ENCODE measurements at places on chromosomes 2 and 18. TPM values are rescaled to one million over a fixed set of nuclear protein-coding genes. Genes with fewer than 3 reads are reported as not detected.

MPP4 gene
- total RNA-seq = 0.17 TPM

GRCh38 chr2:127721311-127721977 is 20.1 kb downstream of the SFT2D3 start:
- DNase-seq = no peak

- DNase-seq = no peak
Measured at GRCh38 chr2:71556692-71557250, 103.4 kb downstream of the DYSF start.

DNA sequence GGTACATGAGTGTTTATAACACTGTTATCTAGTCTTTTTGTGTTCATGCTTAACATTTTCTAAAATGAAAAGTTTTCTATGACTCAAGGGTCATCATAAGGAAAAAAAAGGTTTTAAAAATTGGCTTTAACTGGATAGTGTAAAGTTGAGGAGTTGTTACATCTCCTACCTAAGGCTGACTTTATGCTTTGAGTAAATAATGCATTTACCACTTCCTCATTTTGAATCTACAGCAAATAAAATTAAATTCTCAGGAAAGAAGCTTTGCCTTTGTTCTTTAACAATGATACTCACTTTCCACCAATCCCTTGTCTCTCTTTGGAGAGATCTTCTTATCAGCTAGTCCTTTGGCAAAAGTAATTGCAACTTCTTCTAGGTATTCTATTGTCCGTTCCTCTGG is 29.7 kb downstream of the HADHA start:
- no peak for DNase-seq

GRCh38 chr2:215521031-215521430 is 85.2 kb upstream of the FN1 start:
- DNase-seq = no peak

SERPINB12 gene
- total RNA-seq = not detected

DNA sequence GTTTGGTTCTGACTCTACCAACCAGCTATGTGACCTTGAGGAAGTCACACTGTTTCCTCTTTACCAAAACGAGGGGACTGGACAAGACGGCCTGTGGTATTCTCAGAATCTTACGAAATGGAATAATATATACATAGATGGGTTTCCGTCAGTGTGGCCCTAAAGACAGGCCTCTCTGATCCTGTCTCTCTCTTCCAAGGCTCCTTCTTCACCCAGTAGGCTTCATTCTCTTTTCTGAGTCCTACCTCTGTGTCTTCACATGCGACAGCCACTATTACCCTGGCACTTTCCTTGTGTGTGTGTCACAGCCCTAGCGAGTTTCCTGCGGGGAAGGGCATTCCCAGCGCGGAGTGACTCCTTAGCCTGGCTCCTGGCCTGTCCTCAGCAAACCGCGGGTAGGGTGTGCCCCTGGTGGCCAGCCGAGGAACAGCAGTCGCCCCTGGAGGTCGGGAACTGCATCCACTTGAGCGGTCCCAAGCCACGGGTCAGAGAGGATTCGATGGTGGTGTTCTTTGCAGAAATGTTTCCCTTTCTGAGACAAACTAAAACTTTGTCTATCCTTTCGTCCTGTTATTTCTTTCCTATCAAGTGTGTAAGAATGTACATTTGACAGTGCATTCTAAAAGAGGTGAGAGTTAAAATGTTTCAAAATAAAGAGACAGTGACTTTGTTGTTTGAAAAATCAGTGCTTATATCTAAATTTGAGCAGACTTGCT is 63.3 kb downstream of the RAB31 start:
- DNase-seq = peak; percentile 90

IL1RN gene
- total RNA-seq = 41.7 TPM

DNA sequence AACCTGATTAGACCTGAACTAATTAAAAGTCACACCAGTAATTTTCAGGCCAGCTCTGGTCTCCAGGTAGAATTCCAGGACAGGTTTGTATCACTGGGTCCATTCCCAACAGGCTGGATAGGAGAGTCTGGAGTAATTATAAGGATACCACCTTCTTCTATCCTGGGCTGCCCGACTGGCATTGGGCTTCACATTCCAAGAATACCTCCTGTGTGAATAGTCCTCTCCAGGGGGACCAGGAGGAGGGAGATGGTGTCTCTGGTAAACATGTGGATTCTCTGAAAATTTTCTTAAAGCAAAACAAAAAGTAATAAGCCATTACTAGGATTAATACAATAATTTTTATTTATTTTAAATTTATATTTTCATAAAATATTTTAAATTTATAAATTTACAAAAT is 17.3 kb downstream of the DUSP11 start:
- no peak for DNase-seq

GRCh38 chr18:51235009-51235789 is 37.7 kb upstream of the MEX3C start:
- DNase-seq = no peak

DNA sequence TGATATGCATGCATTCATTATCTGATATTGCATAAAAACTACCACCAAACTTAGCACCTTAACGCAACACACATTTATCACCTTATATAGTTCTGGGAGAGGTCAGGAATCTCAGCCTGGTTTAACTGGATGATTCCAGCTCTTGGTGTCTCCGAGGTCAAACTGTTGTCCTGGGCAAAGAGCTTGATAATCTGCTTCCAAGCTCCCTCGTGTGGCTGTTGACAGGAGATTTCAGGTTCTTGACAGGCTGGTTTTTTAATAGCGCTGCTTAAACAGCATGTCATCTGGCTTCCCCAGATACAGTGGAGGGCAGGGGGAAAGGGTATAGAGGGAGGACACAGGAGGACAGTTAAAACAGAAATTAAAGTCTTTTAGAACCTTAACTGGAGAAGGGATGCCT is 785.0 kb downstream of the CNTNAP5 start:
- no peak for DNase-seq

DNA sequence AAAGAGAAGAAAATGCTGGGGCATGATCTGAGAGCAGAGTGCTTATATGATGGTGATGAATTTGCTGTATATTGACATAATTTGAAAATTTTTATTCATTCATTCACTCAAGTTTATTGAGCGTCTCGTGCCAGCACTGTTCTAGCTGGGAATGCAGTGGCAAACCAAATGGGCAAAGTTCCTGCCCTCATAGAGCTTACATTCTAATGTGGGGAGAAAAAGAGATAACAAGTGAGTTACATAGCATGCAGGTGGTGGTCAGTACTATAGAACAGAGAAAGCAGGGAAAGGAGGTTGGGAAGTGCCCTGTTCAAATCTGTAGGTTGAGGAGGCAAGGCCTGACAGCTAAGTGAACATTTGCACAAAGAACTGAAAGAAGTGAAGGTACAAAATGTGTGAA is 4.3 kb downstream of the CEP192 start:
- DNase-seq = no peak

CHRND gene
- total RNA-seq = not detected

DNA sequence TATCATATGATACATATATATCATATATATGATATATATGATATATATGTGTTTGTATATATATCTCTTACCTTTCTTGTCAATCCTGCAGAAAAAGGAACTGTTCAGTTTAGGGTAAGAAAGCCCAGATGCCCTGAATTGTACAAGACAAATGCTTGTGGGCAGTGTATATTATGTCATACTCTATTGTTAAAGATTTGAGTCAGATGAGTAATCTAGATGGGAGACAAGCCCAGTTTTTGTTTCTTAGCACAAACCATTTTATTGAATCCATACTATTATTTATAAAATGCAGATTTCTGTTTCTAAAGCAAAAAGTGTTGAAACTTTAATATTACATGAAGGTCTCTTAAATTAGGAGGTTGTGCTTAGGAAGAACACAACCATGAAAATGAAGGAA is 90.6 kb downstream of the VRK2 start:
- DNase-seq = no peak

REG1A gene
- total RNA-seq = not detected

NXPH2 gene
- total RNA-seq = not detected

MPHOSPH10 gene
- total RNA-seq = 27.9 TPM

DNA sequence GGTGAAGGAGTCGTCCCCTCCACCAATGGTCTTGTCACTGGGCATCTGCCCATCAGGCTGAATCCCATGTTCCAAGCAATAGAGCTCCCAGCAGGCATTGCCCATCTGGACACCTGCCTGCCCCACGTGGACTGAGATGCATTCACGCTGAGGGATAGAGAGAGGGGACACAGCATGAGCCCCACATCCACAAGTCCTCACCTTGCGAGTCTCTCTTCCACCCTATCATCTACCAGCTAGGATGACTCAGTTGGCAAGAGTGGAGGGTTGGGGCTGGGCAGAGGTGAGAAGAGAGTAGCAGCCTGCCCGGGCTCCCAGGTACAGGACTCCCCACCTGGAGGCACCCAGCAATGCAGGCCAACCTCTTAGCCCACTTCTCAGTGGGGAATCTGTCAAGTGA is 959 bp upstream of the TUBA4B start:
- no peak for DNase-seq

APCDD1 gene
- total RNA-seq = 27.6 TPM

DNA sequence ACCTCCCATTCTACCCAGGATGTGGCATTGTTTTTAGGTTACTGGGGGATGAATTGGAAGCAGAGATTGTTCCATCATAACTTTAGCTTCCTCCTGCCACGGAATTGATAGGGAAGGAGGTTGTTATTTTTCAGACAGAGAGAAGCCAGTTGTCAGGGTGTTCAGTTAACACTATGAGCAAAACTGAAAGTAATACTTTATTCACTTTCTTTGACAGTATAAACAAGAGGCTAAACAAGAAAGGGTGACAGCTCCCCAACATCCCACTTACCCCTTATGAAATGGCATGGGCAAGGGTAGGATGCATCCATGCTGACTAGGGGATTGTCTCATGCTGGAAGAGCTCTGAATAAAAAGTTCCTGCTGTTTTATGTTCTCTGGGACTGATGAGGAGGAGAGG is 36.4 kb upstream of the GAREM1 start:
- DNase-seq = no peak

DNA sequence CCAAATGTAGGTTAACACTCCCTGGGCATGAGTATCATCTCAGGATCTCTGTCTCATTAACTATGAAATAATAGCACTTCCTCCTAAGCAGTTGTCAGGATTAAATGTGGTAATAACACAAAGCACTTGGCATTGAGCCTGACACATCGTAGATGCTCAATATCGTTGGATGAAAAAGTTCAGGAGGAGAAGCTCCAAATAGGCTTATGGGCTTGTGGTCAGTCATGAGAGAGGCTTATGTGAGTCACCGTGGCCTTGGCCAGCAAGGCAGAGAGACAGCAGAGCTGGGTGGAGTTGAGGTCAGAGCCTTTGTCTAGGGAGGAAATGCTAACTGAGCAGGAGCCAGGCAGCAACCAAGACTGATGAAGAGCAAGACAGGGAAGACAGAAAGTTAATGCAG is 68.3 kb upstream of the PPM1B start:
- no peak for DNase-seq

SLC5A7 gene
- total RNA-seq = 0.81 TPM

ADRA2B gene
- 0.14 TPM for total RNA-seq

TP53I3 gene
- total RNA-seq = 44.3 TPM

DNA sequence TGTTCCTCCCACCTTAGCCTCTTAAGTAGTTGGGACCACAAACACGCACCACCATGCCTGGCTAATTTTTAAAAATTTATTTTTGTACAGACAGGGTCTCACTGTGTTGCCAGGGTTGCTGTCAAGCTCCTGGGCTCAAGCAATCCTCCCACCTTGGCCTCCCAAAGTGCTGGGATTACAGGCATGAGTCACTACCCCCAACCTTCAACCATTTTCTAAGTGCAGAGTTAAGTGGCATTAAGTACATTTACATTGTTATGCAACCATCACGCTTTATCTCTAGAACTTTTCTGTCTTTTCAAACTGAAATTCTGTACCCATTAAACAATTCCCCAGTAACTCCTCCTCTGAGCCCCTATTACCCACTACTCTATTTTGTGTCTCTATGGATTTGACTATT is 45.9 kb upstream of the AFF3 start:
- peak; percentile 28 for DNase-seq

DNA sequence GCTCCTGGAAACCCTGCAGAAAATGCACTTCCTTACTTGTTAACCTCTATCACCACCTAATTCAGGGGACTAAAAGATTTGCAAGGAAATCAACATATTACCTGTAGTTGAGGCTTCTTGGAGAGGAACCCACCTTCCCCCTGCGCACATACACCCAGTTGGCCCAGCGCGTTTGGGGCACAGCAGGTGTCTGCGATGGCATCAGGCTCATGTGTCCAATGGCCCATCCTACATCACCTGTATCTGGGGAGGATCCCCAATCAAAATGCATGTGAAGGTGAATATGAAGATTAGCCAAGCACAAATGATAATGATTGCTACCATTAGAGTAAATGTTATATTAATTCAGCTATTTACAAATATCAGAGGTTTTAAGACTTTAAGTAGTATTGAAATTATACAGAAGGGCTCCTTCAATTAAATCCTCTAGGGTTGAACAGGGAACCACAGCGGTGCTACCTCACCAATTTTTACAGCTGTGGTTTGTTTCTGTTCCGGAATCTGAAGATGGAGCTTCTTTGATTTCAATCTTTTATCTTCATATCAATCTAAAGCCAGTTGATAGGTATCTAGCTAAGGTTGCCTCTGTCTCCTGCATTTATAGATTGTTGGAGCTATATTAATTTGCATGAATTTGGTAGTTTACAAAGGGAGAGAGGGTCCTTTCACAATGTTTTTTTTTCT is 486.0 kb downstream of the RNF144A start:
- DNase-seq = no peak

DNA sequence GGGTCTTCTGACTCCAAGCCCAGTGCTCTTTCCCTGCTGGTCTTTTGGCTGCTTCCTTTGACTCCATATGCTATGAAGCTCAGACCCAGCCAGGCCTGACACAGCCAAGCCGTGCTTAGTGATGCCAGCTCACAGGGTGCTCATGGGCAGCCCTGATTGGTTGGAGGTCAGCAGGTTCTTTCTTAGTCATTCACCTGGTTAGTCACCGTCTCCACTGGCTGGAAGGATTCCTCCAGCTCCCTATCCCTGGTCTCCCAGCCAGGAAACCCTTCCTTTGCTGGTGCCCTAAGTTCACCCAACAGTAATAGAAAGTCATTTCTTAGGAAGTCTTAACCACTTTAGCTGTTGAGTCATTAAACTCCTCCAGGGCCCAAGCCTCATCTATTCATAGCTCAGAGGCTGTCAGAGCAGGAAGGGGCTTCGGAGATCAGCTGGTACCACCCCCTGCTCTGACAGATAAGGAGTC is 3.9 kb downstream of the KCNK3 start:
- DNase-seq = no peak

METTL5 gene
- total RNA-seq = 34.7 TPM

DNA sequence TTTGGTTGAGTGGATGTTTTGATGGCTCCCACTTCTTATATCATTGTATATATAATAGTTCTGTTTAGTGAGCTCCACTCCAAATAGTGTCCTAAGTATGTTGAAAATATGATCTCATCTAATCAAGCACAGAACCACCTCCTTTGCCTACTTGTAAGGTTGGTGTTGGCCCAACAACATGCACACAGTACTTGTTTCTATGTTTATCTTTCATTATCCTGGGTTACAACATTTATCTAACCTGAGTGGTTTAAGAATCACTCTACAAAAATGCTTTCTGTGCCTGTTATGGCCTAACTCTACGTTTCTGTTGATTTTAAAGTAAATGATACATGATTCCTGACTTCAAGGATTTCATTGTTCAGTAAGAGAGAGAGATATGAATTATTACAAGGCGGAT is 281.9 kb downstream of the FIGN start:
- no peak for DNase-seq

All from upper lobe of right lung (tissue), 1 donor.